ENCODE measurements at places on chromosomes 4 and X.

GRCh38 chr4:157978680-157979361 is 194.0 kb downstream of the GASK1B start:
- DNase-seq: peak; percentile 18

DNA sequence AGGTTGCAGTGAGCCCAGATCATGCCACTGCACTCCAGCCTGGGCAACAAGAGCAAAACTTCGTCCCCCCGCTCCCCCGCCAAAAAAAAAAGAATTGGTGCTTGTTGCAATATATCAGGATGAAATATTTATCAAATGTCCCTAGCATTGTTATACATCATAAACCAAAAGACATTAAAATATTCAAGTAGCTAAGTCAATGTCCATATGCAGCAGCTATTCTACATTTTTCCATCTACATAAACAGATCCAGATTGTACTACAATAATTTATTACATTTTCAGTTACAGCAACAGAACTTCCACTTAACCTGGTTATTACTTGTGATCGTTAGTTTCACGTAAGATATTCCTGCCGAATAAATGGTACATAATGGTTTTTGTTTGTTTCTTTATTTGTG is 64.1 kb downstream of the ARAP2 start:
- no peak for DNase-seq

DNA sequence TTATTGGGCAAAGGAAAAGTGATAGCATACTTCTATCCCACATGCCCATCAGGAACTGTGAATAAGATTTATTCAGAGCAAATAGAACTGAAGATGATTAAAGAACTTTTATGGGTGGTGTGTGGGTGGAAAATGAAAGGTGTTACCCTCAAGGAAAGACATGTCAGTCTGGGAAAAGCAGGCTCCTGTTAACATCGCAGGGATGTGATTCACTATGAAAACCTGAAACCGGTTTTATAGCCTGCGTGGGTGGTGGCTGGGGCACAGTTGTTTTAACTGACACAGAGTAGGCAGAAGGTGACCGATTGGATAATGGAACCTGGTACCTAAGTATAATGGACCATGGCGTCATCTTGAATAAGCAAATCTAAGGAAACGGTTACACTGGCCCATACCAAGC is 61.3 kb upstream of the CASK start:
- no peak for DNase-seq

DNA sequence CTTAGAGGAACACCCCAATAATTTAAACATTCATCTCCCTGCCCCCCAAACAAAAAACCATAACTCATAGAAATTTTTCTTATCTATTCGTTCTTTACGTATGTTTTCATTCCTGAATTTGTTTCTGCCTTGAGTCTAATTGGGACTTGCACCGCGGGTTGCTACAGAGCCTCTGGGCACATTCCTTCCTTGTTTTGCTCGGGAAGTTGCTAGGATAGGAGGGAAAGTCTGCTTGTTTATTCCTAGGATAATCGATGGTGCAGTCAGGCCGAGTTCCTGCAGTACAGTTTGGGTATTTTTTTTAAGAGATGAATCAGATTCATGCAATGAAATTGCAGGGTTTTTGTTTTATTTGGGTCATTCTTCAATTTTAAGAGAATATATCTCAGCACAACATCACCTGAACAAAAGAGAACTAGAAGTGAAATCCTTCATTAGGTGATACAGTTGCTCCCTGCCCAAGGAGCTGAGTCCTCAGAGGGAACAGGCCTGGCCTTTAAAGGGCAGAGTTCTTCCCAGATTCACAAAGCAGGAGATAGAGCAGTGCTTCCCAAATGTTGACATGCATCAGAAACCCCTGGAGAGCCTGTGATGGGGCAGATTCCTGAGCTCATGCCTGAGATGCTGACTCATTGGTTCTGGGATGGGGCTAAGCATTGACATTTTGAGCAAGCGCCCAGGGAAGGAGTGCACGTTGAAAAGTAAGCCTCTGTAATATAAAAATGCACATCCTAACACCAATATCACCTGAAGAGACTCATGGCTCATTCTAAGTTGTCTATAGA is 114.9 kb upstream of the FAM9B start:
- DNase-seq: no peak

DNA sequence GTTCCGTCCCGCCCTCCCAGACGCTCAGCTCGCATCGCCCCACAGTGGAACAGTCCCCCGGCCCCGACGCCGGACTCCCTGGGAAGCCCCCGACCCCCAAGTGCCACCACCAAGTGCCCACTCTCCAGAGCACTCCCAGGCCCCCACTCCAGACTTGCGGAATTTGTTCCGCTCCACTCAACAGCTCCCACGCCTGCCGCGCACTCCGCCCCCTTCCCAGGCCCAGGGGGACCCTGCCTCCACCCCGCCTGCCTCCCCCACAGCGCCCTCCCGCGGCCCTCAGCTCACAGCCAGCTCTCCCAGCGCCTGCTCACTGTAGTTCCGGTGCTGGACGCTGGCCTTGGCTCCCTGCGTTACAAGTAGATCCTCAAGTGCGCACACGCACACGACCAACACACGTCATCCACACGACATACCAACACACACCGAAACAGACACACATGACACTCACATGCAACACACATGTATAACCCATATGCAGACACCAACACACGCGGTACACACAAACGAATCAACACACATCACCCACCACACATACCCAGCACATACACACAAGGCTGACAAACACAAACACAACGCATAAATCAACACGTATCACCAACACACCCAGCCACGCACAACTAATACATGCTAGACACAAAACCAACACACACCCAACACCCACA is 8.0 kb downstream of the MSX1 start:
- DNase-seq: peak; percentile 41

DNA sequence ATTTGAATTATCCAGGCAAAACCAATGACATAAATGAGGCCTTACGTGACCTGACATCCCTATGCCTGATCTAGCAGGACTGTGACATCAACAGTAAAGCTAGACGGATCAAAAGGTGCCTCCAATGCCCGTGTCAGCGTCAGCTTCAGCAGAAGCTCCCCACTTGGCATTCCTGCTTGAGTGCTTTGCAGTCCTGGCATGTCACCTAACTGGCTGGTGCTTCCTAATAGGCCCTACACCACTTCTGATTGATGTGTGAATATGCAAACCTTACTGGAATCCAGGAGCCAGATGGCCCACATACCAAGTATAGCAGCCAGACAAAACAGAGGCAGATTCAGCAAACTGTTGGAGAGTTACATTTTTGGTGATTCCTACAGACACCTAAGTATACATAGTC is 224.2 kb downstream of the DMD start:
- DNase-seq: no peak

DNA sequence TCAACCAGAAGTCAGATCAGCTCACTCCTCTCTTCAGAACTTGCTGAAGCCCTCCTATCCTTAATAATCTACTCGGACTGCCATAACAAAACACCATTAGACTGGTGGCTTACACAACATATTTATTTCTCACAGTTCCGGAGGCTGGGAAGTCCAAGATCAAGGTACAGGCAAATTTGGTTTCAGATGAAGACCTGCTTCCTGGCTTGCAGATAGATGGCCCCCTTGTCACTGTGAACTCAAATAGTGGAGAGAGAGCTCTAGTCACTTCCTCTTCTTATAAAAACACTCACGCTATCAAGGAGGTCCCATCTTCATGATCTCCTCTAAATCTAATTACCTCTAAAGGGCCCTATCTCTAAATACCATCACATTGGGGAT is 125.1 kb downstream of the CAMK2D start:
- DNase-seq: no peak

DNA sequence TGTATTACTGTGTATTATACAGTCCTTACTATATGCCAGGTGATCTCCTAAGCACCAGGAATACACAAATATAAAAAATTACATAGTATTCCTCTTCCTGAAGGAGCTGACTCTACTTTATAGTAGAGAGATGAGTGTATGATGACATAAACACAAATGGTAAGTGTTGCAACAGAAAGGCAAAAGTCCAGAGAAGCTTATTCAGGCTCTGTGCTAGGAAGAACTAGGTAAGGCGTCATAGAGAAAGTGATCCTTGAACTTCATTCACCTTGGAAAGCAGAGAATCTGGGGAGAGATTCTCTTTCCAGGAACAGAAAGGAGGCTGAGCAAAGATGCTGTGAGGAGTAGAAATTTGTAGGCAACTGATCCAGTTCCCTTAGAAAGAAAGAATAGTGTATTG is 115.0 kb upstream of the KCNIP4 start:
- DNase-seq: no peak

DNA sequence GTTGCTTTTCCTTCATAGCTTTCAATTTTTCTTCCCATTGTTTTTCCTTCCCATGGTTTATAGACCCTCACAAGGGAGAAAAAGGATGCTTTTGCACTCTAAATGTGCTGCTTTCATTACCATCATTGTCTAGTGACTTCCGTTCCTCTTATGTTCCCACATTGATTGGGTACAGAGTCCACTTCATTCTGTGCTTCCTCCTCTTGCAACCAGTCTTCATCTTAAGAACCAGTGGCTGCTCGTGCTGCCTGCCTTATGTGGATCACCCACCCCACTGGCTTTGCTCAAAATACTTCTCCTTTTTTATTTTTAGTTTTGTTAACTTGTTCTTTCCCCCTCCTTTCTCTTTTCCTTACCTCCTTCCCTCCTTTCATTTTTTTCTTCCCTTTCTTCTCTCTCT is 76.5 kb upstream of the BOD1L1 start:
- DNase-seq: no peak

- no peak for DNase-seq
Observed at GRCh38 chrX:79095441-79096041, 48.9 kb upstream of the GPR174 start.

DNA sequence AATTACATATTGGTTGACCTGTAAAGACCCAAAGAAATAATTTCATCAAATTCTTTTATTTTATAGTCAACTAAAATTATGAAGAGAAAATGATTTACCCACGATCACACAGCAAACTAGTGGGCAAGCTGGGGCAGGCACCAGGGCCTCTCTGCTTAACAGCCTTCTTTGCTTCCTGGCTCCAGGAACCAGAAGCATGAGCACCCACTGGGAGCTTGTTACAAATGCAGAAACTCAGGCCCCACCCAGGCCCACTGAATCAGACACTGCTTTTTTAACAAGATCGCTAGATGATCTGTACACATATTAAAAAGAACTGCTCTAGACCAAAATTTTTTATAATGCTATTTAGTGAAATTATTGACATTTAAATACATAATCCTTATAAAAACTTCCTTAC is 95.0 kb downstream of the GEMIN8 start:
- no peak for DNase-seq

DNA sequence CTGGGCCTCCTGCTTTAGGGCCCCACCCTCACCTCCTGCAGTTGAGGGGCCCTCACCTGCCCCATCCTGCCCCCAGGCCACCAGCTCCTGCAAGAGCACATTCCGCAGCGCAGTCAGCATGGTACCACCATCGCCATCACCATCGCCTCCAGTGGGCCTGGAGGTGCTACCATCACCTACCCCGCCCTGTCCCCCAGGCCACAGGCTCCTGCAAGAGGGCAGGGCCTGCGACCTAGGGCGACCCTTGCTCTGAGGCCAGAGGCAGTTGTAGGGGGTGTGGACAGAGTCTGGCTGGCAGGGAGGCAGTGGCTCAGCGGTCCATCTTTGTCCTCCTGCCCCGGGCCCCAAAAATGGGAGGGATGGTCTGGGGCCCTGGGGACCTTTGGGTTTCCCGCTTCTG is 3.9 kb upstream of the HAUS7 start:
- DNase-seq: no peak

GRCh38 chr4:29259556-29259955 is 1460.6 kb upstream of the PCDH7 start:
- no peak for DNase-seq

DNA sequence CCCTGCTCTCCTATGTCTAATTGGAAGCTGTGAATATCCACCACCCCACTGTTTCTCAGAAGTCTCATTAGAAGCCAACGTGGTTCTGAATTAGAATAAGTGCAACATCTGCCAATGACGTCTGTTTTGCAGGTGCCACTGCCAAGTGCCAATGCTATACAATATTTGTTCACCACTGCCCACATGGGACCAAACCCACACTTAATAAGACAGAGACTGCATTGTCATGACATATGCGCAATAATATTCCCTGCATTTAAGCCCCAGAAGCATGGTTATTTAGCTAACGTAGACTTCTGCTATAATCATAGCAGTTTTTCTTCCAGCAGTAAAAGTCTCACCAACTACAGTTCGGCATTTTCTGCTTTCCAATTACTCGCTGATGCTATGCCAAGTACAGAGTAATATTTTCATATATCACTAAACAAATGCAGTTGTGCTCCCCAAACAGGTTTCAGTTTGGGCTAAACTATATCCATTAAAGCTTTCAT is 262.5 kb upstream of the PCDH18 start:
- no peak for DNase-seq

DNA sequence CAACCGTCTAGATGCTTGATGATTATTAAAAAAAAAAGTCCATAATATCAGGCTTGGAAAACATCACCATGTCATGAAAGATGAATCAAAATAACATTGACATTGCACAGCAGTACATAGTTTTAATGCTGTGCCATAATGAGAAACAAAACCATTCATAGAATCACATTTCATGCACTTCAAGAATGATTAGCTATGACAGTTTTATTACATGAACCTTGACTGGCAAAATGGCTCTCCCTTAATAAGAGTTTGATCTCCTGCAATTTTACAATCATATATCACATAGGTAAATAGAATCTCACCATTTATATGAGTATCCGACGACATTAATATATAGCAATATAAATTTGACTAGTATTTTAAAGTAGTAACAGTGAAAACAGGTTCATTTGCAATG is 49.8 kb downstream of the TECRL start:
- no peak for DNase-seq

DNA sequence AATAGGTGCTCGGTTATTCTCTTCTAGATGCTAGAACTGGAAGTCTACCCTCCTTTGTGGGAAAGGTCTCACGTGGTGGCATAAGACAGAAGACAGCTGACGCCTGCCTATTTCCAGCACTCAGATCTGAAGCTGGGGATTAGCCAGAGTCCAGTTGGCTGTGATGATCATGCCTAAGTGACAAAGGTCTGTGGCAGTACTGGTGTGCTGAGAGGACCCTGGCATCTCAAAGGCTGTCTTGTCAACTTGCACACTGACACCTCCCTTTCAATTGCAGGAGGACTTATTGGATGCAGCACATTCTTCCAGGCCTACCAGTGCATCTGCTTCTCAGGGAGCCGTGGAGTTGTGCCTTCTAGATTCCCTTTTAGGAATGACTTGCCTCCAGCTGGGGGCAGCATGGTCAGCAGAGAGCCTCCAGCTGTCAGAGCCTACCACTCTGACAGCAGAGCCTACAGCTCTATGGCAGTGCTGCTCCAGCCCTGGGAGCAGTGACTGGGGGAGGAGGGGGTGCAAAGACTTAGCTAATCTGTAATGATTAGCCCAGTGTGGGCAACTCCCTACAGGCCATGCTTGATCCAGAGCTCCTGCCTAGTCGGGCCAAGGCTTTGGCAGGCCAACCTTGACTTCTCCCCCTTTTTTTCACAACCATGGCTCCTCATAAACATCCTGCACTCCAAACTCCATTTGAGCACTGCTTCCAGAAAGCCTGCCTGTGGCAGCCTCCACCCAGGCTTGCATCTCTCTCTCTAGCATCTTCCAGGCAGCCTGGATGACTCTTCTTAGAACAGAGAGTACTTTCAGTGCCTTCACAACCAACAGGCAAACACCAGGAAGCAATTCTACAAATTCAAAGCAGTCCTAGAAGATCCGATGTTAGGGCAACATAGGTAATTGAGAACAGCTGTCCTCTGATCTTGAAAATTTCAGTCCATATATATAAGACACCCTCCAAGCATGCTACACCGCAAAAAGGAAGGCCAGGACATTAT is 13.8 kb upstream of the FGFBP2 start:
- no peak for DNase-seq

Measured in heart right ventricle (tissue), 16 donors.